CD8-positive, alpha-beta memory T cell (primary cell): ENCODE measurements at places on chromosomes 5 and 9.

GRCh38 chr9:135476561-135477355 lies 2.8 kb upstream of the PPP1R26 start:
- no peaks in the 10 kb centered on the region for H3K36me3 ChIP-seq
- DNase-seq: no peak
- no peak overlapping the region for H3K4me3 ChIP-seq
- peaks cover 9% of the 10 kb centered on the region for H3K4me1 ChIP-seq
- H3K27ac ChIP-seq: no peak overlapping the region

GRCh38 chr9:567128-567746 lies 274.3 kb upstream of the DMRT1 start:
- H3K27me3 ChIP-seq: no peaks in the 10 kb centered on the region
- no peak for DNase-seq
- H3K4me3 ChIP-seq: no peak overlapping the region
- no peaks in the 10 kb centered on the region for H3K4me1 ChIP-seq
- H3K36me3 ChIP-seq: no peaks in the 10 kb centered on the region
- no peak overlapping the region for H3K27ac ChIP-seq

- peaks cover 34% of the 10 kb centered on the region for H3K36me3 ChIP-seq
- H3K4me3 ChIP-seq: peak overlapping the region; percentile 100
- H3K27me3 ChIP-seq: no peaks in the 10 kb centered on the region
- no peak for DNase-seq
Measured at GRCh38 chr5:170296036-170296934, 1.3 kb downstream of the LCP2 start.

DNA sequence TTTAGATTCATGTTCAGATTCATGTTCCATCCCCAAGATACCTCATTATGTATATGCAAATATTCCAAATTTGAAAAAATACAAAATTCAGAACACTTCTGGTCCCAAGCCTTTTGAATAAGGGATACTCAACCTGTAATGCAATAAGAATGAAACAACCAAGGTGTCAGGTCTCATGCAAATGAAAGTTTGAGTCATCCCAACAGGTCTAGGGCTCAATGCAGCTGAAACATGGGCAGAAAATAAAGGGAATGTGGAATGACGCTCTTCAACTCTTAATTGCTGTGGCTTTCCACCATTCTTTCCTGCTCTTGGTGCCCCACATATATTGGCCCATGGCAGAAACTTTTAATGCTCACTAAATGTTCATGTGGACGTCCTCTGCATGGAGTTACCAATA lies 107.3 kb upstream of the DAPK1 start:
- no peaks in the 10 kb centered on the region for H3K4me1 ChIP-seq
- DNase-seq: no peak
- H3K27me3 ChIP-seq: no peaks in the 10 kb centered on the region
- no peak overlapping the region for H3K27ac ChIP-seq
- H3K36me3 ChIP-seq: no peaks in the 10 kb centered on the region

DNA sequence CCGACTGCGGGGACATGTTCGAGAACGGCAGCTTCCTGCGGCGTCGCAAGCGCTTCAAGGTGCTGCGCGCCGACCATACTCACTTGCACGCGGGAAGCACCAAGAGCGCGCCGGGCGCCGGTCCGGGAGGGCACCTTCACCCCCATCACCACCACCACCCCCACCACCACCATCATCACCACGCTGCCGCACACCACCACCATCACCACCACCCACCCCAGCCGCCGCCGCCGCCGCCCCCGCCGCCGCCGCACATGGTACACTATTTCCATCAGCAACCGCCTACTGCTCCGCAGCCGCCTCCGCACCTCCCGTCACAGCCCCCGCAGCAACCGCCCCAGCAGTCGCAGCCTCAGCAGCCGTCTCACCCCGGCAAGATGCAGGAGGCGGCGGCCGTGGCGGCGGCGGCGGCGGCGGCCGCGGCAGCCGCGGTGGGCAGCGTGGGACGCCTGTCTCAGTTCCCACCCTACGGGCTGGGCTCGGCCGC lies 514 bp downstream of the FOXB2 start:
- H3K27ac ChIP-seq: no peak overlapping the region
- no peaks in the 10 kb centered on the region for H3K36me3 ChIP-seq
- no peak for DNase-seq
- H3K4me3 ChIP-seq: no peak overlapping the region
- H3K27me3 ChIP-seq: peaks cover 37% of the 10 kb centered on the region

DNA sequence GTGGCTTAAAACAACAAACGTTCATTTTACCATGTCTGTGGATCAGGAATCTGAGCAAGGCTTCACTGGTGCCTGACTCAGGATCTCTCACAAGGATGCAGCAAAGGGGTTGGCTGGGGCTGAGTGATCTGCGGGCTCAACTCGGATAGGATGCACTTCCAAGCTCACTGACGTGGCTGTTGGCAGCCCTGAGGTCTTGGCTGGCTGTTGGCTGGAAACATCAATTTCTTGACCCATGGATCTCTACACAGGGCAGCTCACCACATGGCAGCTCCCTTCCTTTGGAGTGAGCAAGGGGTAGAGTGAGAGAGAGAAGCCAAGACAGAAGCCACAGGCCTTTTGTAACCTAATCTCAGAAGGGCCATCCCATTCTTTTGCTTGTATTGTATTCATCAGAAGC lies 202.1 kb downstream of the NXNL2 start:
- H3K27ac ChIP-seq: no peak overlapping the region
- H3K27me3 ChIP-seq: no peaks in the 10 kb centered on the region
- DNase-seq: no peak
- H3K36me3 ChIP-seq: no peaks in the 10 kb centered on the region
- H3K4me3 ChIP-seq: no peak overlapping the region

GRCh38 chr5:55072666-55073065 lies 29.8 kb upstream of the GZMA start:
- no peak overlapping the region for H3K27ac ChIP-seq
- H3K4me3 ChIP-seq: peak overlapping the region; percentile 14
- peaks cover 34% of the 10 kb centered on the region for H3K4me1 ChIP-seq

DNA sequence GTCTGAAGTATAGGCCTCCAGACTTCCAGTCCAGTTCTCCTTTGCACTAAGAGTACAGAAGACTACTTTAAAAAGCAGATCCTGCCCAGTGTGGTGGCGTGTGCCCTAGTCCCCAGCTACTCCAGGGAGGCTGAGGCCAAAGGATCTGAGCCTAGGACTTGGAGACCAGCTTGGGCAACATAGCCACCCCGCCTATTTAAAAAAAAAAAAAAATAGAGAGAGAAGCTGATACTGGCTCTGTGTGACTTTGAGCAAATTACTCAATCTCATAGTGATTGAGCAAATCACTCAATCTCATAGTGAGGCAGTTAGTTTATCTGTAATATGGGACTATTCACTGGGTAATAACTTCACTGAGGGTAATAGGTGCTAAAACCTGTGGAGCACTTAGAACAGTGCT lies 43.6 kb upstream of the KDM4C start:
- no peaks in the 10 kb centered on the region for H3K27me3 ChIP-seq
- H3K4me1 ChIP-seq: peaks cover 4% of the 10 kb centered on the region
- H3K36me3 ChIP-seq: no peaks in the 10 kb centered on the region
- no peak for DNase-seq
- no peak overlapping the region for H3K4me3 ChIP-seq

DNA sequence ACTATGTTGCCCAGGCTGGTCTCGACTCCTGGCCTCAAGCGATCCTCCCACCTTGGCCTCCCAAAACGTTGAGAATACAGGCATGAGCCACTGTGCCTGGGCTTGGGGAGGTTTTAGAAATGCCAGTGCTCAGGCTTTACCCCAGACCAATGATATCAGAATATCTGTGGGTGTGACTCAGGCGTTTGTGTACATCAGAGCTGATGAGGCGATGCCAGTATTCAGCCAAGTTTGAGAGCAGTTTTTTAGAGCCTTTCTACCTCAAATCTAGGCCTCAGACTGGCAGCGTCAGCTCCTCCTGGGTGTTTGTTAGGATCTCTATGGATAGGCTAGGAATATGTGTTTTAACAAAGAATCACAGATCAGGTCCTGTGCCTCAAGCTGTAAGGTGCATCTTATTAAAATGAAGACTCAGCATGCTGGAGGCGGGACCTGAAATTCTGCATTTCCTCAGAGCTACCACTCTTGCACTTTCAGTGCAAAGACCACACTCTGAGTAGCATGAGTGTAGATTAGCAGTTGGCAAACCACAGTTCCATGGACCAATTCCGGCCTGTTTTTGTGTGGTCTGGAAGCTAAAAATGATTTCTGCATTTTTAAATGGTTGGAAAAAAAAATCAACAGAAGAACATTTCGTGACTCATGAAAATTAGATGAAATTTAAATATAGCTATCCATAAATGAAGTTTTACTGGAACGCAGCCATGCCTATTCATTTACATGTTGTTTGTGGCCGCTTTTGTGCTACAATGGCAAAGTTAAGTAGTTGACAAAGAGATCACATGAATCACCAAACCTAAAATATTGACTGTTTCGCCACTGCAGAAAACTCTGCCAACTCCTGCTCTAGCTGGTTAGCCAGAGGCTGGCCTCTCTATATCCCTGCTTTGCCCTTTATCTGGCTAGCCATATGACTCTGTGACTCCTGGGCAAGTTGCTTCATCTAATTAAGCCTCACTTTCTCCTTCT lies 92.2 kb downstream of the KLF4 start:
- H3K27ac ChIP-seq: no peak overlapping the region
- no peaks in the 10 kb centered on the region for H3K36me3 ChIP-seq
- no peaks in the 10 kb centered on the region for H3K4me1 ChIP-seq
- H3K4me3 ChIP-seq: no peak overlapping the region

DNA sequence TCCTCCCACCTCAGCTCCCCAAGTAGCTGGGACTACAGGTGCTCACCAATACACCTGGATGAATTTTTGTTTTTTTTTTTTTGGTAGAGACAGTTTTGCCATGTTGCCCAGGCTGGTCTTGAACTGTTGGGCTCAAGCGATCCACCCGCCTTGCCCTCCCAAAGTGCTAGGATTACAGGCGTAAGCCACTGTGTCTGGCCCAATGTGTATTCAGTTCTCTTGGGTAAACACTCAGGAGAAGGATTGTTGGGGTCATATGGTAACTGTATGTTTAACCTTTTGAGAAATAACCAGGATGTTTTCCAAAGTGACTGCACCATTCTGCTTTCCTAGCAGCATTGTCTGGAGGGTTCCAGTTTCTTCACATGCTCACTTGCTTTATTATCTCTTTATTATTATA lies 67.4 kb downstream of the TNPO1 start:
- no peaks in the 10 kb centered on the region for H3K4me1 ChIP-seq
- H3K36me3 ChIP-seq: peaks cover 49% of the 10 kb centered on the region
- no peaks in the 10 kb centered on the region for H3K27me3 ChIP-seq
- no peak overlapping the region for H3K27ac ChIP-seq
- no peak for DNase-seq

GRCh38 chr9:4299005-4299795 lies 668 bp downstream of the GLIS3 start:
- no peak overlapping the region for H3K27ac ChIP-seq
- no peaks in the 10 kb centered on the region for H3K4me1 ChIP-seq
- DNase-seq: peak; percentile 51
- no peaks in the 10 kb centered on the region for H3K36me3 ChIP-seq
- H3K27me3 ChIP-seq: peaks cover 4% of the 10 kb centered on the region

DNA sequence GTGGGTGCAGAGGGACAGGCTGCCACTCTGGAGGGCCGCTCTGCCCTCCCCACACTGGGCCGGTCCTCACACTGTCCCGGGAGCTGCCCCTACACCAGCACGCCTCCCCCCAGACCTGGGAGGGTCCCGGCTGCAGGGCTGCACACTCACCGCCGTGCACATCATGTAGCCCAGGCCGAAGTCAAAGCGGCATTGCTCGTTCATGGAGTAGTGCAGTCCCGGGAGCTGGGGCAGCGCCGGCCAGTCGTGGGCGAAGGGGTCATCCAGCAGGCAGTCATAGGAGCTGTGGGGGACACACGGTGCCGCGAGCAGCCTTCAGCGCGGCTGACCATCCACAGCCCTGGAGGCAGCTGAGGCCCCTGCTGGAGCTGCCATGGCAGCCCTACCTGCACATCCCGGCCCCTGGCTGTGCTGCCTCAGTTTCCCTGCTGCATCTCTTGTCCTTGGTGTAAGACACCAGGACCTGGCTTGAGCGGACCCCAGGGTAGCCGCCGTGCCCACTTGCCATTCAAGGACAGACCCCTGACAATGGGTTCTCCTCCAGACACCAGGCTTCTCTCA lies 93.2 kb downstream of the ZNF354C start:
- DNase-seq: no peak
- no peak overlapping the region for H3K4me3 ChIP-seq
- H3K4me1 ChIP-seq: no peaks in the 10 kb centered on the region
- no peaks in the 10 kb centered on the region for H3K36me3 ChIP-seq

DNA sequence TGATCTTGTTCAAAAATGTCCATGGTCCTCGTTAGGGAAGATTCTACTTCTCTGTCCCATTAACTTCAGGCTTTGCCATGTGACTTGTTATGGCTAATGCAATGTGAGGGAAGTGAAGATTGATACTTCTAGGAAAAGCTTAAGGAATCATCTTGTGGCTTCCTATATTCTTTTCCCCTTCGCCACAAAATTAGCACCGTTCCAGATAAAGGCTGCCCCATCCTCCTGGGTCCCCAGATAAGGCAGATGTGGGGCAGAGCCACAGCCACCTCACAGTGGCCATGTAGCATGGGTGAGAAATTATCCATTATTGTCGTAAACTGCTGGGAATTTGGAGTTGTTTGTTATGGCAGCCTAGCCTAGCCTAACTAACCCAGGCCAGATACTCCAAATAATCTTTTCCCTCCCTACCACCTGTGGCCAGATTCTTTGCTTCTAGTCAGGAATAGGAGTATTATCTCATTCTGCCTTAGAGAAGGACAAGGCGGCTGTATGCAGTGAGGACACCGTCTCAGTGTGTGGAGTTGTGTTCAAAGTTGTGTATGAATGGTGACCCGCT lies 31.9 kb upstream of the BOD1 start:
- no peak for DNase-seq
- no peak overlapping the region for H3K4me3 ChIP-seq
- H3K36me3 ChIP-seq: no peaks in the 10 kb centered on the region
- H3K27ac ChIP-seq: no peak overlapping the region
- H3K4me1 ChIP-seq: no peaks in the 10 kb centered on the region

DNA sequence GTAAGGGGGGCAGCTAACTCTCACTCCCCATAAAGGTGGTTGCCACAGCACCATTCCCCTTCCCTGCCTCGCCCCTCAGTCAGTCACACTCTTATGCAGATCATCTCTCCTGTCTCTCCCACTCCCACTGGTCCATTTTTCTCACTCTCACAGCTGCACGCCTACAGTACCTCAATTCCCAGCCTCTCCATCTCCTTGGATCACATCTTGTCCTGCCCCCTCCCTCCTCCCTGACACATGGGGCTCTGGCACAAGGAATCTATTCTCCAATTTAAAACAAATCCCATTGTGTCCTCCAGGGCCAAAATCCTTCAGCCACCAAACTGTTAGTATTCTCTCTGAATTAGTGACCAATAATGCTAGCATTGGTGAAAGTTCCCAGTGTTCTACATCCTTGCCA lies 114.4 kb downstream of the AUH start:
- H3K27me3 ChIP-seq: no peaks in the 10 kb centered on the region
- DNase-seq: no peak
- H3K36me3 ChIP-seq: no peaks in the 10 kb centered on the region
- H3K4me1 ChIP-seq: peaks cover 5% of the 10 kb centered on the region
- H3K27ac ChIP-seq: no peak overlapping the region
